Activated naive CD4-positive, alpha-beta T cell treated with Interleukin-2 at 50 U/mL for 16 hours (primary cell): ENCODE measurements at places on chromosomes 4 and X.

GRCh38 chrX:17632942-17633341 lies 104.4 kb upstream of the SCML1 start:
- no peak for DNase-seq

- DNase-seq, result no peak
These were observed 465.2 kb upstream of the IGFBP7 start for GRCh38 chr4:57575426-57575825.

GRCh38 chr4:66059136-66059535 lies 388.8 kb upstream of the EPHA5 start:
- DNase-seq, result no peak

- DNase-seq, result no peak
These were observed 171.7 kb downstream of the PDGFRA start for GRCh38 chr4:54400802-54401201.

- no peak for DNase-seq
These were observed 1054.3 kb downstream of the FAT4 start for GRCh38 chr4:126369076-126369475.

GRCh38 chrX:68794461-68794860 lies 34.4 kb upstream of the EFNB1 start:
- DNase-seq, result no peak

DNA sequence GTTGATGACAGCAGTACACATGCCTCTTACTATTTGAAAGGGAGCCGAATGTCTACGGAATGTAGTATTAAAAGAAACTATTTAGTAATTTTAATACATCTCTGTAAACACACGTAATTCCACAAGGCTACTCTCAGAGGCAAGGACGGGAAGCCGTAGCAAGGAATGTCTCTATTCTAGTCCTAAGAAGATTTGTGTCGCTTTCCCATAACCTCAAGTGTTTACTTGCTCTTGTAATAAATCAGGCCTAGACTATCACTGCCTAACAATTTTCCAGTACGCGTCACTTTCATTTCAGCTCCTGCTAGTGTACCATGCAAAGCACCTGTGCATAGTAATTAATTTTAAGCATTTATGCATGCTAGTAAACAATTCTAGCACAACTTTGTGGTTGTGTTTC lies 86.7 kb downstream of the OR13H1 start:
- no peak for DNase-seq

DNA sequence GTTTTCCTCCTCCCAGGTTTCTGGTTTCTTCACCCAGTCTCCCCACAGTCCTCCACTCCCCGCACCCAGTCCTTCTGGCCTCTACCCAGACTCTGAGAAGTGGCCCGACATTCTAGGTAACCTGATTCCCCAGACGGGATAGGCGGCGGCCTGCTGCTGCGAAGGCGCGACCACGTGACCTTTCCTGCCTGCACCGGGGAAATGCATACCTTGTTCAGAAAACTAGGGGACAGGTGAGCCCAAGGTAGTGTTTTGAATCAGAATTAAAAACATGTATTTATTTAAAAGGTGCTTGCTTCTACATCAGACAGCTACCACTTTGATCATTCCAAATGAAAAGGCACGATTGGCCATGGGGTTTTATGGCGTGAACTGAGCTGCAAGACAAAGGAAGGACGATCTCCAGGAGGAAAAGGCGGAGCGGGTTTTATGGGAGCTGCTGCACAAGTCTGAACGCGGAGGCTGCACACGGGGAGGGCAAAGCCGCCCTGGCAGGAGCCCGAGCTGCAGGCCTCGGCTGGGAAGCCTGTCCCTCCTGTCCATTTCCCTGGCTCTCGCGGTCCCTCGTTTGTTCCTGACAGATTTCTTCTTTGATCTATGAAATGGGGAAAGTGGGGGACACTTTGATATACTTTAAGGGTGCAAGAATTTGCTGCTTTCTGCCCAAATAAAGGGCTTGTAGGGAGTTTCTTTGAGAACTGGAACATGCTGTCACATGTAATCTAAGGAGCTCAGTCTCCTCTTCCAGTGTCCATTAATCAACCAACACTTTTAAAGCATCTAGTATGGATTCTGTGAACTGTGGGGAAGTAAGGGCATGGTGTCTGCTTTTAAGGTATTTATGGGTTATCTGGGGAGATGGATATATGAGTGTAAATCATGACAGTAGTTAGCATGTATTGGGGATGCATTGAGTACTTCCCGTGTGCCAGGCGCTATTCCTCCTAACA lies 150.9 kb downstream of the SPRY1 start:
- no peak for DNase-seq

- DNase-seq, result no peak
These were observed 14.7 kb downstream of the EXOC1L start for GRCh38 chr4:55834086-55834795.

- DNase-seq, result no peak
These were observed 35.2 kb downstream of the TLR10 start for GRCh38 chr4:38747629-38748028.

DNA sequence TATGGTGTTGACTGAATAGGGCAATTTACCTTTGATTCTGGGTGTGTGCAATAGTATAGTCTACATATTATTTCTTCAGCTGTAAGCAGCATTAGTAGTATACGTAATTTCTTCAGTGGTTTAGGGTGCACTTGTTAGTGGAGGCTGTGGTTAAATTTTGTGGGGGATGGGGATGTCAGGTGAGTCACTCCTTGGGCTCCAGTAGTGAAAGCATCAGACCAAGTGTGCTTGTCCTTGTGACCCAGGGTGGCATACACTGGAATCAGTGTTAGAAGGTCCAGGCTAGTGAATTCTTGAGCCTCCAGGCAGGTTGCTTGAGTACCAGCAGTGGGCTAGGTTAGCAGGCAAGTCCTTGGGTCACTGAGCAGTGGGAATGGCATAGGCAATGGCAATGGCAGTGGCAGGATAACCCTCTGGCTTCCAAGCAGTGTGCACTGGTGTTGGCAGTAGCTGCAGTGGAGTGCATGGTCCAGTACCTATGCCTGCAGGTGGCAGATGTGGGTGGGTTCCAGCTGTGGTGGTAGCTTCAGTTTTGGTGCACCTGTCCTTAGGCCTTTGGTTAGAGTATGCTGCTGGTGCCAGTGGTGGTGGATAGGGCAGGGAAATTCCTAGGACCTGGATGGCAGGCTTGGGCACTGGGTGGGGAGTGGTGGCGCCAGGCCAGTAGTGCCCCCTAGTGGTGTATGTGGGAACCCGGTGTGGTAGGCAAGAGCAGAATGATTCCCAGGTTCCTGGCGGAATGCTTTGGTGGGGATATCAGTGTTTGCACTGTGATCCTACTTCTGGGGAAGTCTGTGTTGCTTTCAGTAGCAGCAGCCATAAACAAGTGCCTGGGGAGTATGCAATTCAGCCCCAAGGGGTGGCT lies 531.0 kb downstream of the SMARCA1 start:
- DNase-seq, result no peak

- DNase-seq, result no peak
These were observed 187.6 kb downstream of the MAML3 start for GRCh38 chr4:139966383-139966782.

DNA sequence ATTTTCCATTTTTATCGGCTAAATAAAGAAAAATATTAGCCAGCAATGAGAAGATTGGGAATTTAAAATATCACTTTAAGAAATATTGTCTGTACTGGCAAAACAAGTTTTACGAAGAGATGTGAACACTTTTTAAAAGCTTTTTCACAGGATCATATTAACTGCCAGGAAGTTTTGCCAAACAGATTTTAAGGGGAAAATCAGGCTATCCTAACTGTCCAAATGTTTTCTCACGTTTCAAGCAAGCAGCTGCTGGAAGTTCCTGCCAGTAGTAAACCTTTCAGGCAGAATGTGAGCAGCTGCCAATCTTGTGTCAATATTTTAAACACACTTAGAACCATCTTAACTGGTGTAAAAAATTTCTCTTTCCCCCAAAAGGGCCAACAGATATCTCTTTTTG lies 101.1 kb downstream of the ADGRL3 start:
- DNase-seq, result no peak

DNA sequence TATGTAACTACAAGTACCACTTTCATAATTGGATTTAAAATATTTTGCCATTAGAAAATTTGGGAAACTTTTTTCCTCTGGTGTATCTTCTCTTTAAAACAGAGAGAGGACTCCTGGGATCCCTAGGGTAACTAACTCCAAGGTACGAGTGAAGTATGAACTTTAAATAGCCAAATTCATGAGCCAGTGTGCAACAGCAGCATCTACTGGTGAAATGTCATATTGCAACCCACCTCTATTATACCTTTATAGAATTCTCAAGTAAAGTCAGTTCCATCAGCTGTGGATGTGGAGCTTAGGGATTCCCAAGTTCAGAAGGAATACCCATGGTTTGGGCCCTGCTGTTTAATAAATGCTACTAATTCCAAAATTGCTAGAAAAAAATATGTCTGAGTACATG lies 282.7 kb upstream of the TAPT1 start:
- DNase-seq, result no peak

DNA sequence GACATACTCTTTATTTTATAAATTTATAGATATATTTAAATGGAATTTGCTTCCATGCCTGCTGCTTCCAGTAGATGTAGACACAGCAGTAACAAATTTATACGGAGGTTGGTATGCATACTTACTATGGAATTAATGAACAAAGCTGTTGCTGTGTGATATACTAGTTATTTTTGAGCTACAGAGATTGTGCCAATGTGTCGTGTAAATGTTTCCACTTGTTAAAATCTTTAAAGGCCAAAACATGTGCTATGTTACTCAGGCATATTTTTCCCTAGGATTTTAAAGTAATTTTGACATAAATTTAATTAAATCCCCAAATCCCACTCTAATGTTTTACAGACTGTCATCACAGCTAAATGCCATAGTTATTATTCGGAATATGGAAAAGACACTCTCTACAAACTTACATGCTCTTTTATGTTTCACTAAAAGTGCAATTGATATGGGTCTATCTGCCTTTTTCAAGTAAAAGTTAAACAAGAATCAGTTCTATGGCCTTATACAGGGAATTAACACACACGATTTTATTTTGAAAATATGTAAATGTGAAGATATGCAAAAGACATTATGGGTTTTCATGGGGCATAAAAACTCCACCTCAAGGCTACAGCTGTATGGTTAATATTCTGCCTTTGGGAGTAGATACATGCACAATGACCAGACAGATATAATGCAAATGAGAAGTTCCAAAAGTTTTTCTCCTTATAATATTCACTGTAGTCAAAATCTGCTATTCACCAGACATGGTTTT lies 256.8 kb downstream of the FSTL5 start:
- no peak for DNase-seq

DNA sequence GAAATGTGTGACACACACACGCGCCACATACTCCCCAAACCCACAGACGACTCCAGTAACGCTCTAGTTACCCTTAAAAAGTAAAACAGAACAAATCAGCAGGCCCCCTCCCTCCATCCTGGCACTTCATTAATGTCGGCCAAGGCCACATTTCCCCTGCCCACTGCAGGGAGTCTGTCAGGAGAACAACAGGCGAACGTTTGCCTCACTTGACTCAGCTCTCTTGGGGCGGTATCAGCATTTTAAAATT lies 671 bp upstream of the FHIP1A start:
- DNase-seq, result no peak

- no peak for DNase-seq
These were observed 186.6 kb downstream of the SOX3 start for GRCh38 chrX:140318296-140318695.

DNA sequence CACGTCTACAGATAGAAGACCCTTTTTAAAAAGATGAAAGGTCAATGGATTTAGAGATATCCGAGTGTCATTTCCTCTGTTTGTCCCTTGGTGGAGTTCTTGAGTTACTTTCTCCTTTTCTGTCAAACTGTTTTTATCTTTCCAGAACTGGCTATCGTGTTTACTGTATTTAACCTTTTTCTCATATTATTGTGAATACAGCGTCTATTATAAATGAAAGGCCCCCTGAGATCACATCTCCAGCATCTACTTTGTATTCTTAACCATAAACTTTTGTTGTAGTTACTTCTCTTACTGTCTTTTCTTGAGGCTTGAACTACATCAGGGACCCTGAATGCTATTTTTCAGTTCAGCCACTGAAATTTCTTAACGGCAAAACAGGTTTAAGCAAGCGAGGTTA lies 4.0 kb upstream of the PCDH7 start:
- DNase-seq, result no peak

GRCh38 chr4:124854968-124855367 lies 142.4 kb upstream of the ANKRD50 start:
- no peak for DNase-seq

DNA sequence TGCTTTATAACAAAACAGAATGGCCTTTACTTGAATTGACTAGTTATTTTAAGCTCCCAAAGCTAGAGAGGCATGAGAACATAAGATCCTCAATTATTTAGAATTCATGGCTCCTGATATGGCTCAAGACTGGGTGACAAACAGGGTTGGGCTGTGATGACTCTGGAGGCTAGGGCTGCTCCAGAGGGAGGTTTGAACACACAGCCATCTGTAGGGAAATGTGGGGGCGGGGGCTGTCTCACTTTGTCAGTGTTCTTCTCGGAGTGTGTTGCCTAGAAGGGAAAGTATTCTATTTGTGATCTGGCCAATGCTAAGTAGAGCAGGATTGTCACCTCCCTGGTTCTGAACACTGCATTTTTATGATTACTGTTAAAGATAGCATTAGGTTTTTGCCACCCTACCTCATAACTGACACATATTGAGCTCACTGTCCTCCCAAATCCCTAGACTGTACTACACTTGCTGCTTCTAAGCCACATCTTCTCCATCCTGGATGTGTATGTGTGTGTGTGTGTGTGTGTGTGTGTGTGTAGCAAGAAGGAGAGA lies 45.9 kb downstream of the VSIG4 start:
- no peak for DNase-seq

DNA sequence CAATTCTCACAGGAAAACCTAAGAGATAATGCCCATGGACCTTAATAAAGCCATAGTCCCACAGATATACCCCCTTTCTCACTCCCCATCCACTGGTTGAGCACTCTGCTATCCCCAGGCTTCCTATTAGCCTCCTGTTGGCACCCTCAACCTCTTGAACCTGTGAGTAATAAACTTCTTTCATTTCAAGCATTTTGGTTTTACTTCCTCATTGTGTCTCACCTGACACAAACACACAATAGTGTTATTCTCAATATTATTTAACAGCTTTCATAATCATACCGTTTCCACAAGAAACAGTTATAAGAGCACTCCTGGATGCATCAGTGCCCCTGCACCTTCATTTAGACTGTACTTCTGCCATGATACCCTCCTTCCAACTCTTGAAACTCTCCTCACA lies 56.8 kb downstream of the TRPC5 start:
- no peak for DNase-seq
